ENCODE measurements at places on chromosomes 5 and 9. TPM values are rescaled to one million over a fixed set of nuclear protein-coding genes. Genes with fewer than 3 reads are reported as not detected.

PCDHGA3 gene
- 0.32 TPM for total RNA-seq

SV2C gene
- not detected for total RNA-seq

SLC6A3 gene
- not detected for total RNA-seq

ADRA1B gene
- under 0.01 TPM for total RNA-seq

CNTFR gene
- total RNA-seq: not detected

ADAMTSL1 gene
- 19.6 TPM for total RNA-seq

C5orf22 gene
- 27.1 TPM for total RNA-seq

TAF11L5 gene
- not detected for total RNA-seq

SELENOP gene
- 63.1 TPM for total RNA-seq

PCDHA3 gene
- total RNA-seq: under 0.01 TPM

SLC27A6 gene
- total RNA-seq: not detected

SHOC1 gene
- not detected for total RNA-seq

LECT2 gene
- total RNA-seq: not detected

NME5 gene
- 1.7 TPM for total RNA-seq

ZNF346 gene
- 13.8 TPM for total RNA-seq

SLC1A1 gene
- total RNA-seq: 5.1 TPM

ESM1 gene
- total RNA-seq: 379 TPM

RALGPS1 gene
- total RNA-seq: 0.97 TPM

SYK gene
- total RNA-seq: not detected

PRUNE2 gene
- total RNA-seq: 4.9 TPM

LCN1 gene
- total RNA-seq: not detected

ZDHHC11B gene
- not detected for total RNA-seq

INSYN2B gene
- total RNA-seq: 0.81 TPM

TICAM2 gene
- total RNA-seq: 0.63 TPM

IL33 gene
- total RNA-seq: 17.5 TPM

LCN6 gene
- total RNA-seq: not detected

FREM1 gene
- not detected for total RNA-seq

HTR4 gene
- not detected for total RNA-seq

ZMAT2 gene
- total RNA-seq: 58.8 TPM

SEMA4D gene
- total RNA-seq: 8.4 TPM

TRIM32 gene
- 10.0 TPM for total RNA-seq

CMBL gene
- total RNA-seq: 7.6 TPM

HEMGN gene
- not detected for total RNA-seq

TMEFF1 gene
- 3.6 TPM for total RNA-seq

ADAMTS12 gene
- 0.65 TPM for total RNA-seq

SLCO6A1 gene
- total RNA-seq: not detected

UBTD2 gene
- total RNA-seq: 22.8 TPM

NUTM2F gene
- not detected for total RNA-seq

MLANA gene
- not detected for total RNA-seq

AHRR gene
- 3.5 TPM for total RNA-seq

ABO gene
- 0.16 TPM for total RNA-seq

KIF20A gene
- total RNA-seq: 43.3 TPM

PCA3 gene
- under 0.01 TPM for total RNA-seq
